ENCODE measurements at places on chromosomes 6 and 20. TPM values are rescaled to one million over a fixed set of nuclear protein-coding genes. Genes with fewer than 3 reads are reported as not detected.

RAB32 gene
- 14.7 TPM for total RNA-seq

POPDC3 gene
- total RNA-seq, result 4.9 TPM

TINAG gene
- 3.5 TPM for total RNA-seq

HLA-A gene
- total RNA-seq, result 313 TPM

BPIFB1 gene
- 37.9 TPM for total RNA-seq

KCNB1 gene
- total RNA-seq, result 2.3 TPM

MROH8 gene
- total RNA-seq, result 0.43 TPM

TRDN gene
- 0.18 TPM for total RNA-seq

OVOL2 gene
- total RNA-seq, result 46.5 TPM

GRCh38 chr6:43282060-43282459, 16.0 kb upstream of the SLC22A7 start:
- no peaks in the 10 kb centered on the region for H3K36me3 ChIP-seq
- H3K4me3 ChIP-seq, result no peak overlapping the region
- H3K27me3 ChIP-seq, result peaks cover 6% of the 10 kb centered on the region
- H3K4me1 ChIP-seq, result peaks cover 9% of the 10 kb centered on the region

GRCh38 chr6:144219056-144219685, 66.0 kb upstream of the UTRN start:
- H3K4me3 ChIP-seq, result no peak overlapping the region
- H3K27ac ChIP-seq, result no peak overlapping the region
- H3K27me3 ChIP-seq, result no peaks in the 10 kb centered on the region

DNA sequence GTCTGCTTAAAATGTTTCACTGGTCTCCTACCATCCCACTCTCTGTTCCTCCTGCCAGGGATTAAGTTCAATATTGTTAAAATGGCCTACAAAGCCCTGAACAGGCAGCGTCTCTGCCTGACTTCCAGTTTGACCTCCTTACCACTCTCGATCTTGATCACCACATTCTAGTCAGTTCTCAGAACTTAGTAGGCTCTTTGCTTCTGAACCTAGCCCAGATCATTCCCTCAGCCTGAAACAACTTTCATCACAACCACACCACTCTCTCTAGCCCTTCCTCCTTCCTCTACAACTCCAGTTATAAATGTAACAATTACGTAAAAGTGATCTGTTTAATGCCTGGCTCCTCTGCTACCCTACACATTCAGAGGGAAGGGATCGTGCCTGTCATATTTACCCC, 53.3 kb downstream of the ATG5 start:
- H3K27me3 ChIP-seq, result no peaks in the 10 kb centered on the region
- H3K4me1 ChIP-seq, result peaks cover 40% of the 10 kb centered on the region
- no peak overlapping the region for H3K27ac ChIP-seq
- no peak overlapping the region for H3K4me3 ChIP-seq

- no peak for DNase-seq
- no peak overlapping the region for H3K27ac ChIP-seq
- H3K27me3 ChIP-seq, result peaks cover 33% of the 10 kb centered on the region
- H3K4me3 ChIP-seq, result no peak overlapping the region
- no peaks in the 10 kb centered on the region for H3K4me1 ChIP-seq
- no peaks in the 10 kb centered on the region for H3K36me3 ChIP-seq
Observed at GRCh38 chr20:21074605-21075336, 31.4 kb downstream of the LINC00237 start.

- peaks cover 62% of the 10 kb centered on the region for H3K36me3 ChIP-seq
- no peak for DNase-seq
- no peak overlapping the region for H3K4me3 ChIP-seq
- H3K27me3 ChIP-seq, result no peaks in the 10 kb centered on the region
- peaks cover 18% of the 10 kb centered on the region for H3K4me1 ChIP-seq
Observed at GRCh38 chr20:49825521-49826033, 12.9 kb downstream of the SLC9A8 start.

GRCh38 chr6:165686596-165687365, 23.7 kb upstream of the PDE10A start:
- no peaks in the 10 kb centered on the region for H3K27me3 ChIP-seq
- DNase-seq, result no peak
- H3K4me1 ChIP-seq, result no peaks in the 10 kb centered on the region

DNA sequence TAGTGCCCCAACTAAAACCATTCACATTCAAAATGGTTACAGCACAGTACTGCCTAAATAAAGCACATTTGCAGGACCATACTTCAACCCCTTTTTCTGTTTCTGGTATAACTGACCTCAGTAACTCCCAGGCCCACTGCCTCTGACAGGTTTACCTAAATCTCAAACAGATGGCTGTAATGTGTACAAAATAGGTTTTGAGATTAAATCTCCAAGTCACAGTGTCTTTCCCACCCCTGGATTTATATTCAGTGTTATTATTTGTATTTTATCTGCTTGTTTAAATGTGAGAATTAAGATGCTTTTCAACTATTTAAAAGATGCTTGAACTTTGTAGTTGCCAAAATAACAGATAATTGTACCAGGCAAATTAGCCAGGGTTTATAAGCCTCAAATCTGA, 4.7 kb upstream of the KIF6 start:
- no peaks in the 10 kb centered on the region for H3K4me1 ChIP-seq
- no peaks in the 10 kb centered on the region for H3K36me3 ChIP-seq
- no peak overlapping the region for H3K4me3 ChIP-seq
- DNase-seq, result no peak
- H3K27me3 ChIP-seq, result no peaks in the 10 kb centered on the region
- H3K27ac ChIP-seq, result no peak overlapping the region

DNA sequence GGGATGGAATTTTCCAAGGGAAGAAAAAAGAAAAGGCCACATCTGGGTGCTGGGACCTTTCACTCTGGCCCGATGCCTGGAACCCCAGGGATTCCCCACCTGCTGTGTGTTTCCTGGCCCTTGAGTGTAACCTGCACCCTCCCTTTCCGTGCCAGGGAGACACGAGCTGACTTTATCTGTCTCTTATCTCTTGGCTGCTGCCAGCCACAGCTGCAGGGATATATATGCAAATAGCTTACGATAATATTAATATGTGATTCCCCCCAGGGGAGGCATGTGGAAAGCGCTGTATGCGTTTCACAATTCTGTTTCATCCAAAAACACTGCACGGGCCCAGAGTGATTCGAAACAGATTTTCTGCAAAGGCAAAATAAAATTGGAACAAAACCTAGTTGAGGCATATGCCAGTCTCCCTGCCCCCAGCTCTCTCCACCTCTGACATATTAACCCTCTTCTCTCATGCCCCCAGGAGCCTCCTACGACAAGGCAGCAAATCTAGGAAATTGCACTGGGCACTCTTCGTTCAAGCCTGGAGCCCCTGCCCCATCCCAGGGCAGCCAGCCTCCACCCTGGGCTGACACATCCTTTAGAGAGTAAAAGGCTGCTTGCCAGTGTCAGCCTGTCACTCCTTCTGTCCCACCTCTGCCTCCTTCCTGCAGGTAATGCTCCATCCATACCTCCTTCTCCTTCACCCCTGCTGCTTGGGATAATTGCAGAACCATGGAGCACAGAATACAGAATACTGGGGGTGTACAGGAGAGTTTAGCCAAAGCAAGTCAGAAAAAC, 1.3 kb downstream of the RIPOR3 start:
- H3K36me3 ChIP-seq, result no peaks in the 10 kb centered on the region
- peak; percentile 87 for DNase-seq

- peaks cover 41% of the 10 kb centered on the region for H3K36me3 ChIP-seq
- H3K27ac ChIP-seq, result peak overlapping the region; percentile 83
- H3K27me3 ChIP-seq, result no peaks in the 10 kb centered on the region
- H3K4me1 ChIP-seq, result peaks cover 15% of the 10 kb centered on the region
Observed at GRCh38 chr6:129490521-129491255, 219.3 kb downstream of the ARHGAP18 start.

GRCh38 chr6:78909391-78909790, 42.0 kb downstream of the IRAK1BP1 start:
- DNase-seq, result no peak
- H3K4me1 ChIP-seq, result peaks cover 6% of the 10 kb centered on the region
- no peaks in the 10 kb centered on the region for H3K36me3 ChIP-seq
- no peak overlapping the region for H3K4me3 ChIP-seq
- H3K27me3 ChIP-seq, result peaks cover 8% of the 10 kb centered on the region

DNA sequence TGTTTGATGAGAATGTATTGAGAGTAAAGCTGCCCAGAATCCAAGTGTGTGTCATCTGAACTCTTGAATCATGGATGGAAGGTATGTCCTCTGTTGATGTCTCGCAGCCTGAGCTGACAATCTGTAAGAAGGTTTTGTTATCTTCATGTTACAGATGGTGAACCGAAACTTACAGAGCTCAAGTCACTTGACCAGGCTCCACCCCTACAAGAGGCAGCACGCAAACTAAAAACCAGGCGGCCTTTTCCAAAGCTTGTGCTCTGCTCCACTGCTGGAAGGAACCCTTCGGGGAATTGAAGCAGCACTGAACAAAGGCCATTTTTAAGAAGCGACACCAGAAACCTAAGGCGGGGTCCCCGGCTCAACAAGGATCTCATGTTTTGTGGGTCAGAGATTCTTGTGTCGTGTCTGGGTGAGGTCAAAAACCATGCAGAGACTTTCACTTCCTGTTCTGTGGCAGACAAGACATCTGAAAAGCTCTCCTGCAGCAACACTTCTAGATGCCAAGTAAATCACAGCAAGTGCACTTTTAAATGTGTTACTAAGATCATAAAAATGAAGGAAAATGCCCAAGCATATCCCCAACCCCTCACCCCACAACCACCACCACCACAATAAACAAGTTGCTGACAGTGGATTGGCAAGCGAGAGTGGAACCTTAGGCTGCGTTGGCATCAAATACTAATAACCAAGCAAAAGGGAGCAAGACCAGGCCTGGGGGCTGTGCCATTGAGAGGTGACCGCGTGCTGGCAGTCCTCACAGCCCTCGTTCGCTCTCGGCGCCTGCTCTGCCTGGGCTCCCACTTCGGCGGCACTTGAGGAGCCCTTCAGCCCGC, 27.3 kb downstream of the NQO2 start:
- no peaks in the 10 kb centered on the region for H3K36me3 ChIP-seq
- H3K27me3 ChIP-seq, result no peaks in the 10 kb centered on the region
- peaks cover 55% of the 10 kb centered on the region for H3K4me1 ChIP-seq
- DNase-seq, result no peak
- H3K27ac ChIP-seq, result peak overlapping the region; percentile 91

- H3K27me3 ChIP-seq, result no peaks in the 10 kb centered on the region
- H3K4me1 ChIP-seq, result no peaks in the 10 kb centered on the region
- no peak for DNase-seq
- H3K27ac ChIP-seq, result no peak overlapping the region
- no peak overlapping the region for H3K4me3 ChIP-seq
- no peaks in the 10 kb centered on the region for H3K36me3 ChIP-seq
Observed at GRCh38 chr6:65979120-65979519, 272.1 kb upstream of the EYS start.

DNA sequence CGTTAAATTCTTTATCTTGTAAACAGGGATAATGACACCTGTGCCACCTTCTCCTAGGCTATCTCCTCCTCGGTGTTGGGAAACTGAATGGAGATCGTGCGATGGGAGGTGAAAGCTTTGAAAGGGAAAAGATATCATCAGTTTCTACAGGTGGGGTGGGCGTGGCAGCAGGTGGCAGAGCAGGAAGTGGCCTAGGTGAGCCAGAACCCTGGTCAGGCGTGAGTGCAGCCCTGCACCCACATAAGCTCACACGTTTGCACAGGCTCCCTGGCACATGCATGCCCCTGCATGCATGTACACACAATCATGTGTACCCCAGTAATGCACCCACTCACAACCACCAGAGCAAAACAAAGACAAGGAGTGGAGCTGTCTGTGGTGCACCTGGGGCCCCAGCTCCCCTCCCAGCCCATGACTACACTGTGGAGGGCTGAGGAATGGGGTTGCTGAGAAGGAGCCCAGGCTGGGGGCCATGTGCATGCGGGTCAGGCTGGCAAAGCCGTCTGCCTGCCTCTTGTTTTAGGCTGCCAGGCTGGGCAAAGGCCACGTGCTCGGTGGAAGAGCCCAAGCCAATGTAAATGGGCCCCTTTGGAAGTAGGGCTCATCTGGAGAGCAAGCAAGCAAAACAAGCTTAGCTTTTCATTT, 61.5 kb downstream of the TFAP2C start:
- H3K27ac ChIP-seq, result no peak overlapping the region
- H3K36me3 ChIP-seq, result no peaks in the 10 kb centered on the region
- no peak overlapping the region for H3K4me3 ChIP-seq
- no peak for DNase-seq
- peaks cover 48% of the 10 kb centered on the region for H3K27me3 ChIP-seq
